ENCODE measurements at places on chromosomes 4 and X. TPM values are rescaled to one million over a fixed set of nuclear protein-coding genes. Genes with fewer than 3 reads are reported as not detected.

- H3K27me3 ChIP-seq: no peaks in the 10 kb centered on the region
- no peaks in the 10 kb centered on the region for H3K4me1 ChIP-seq
- H3K27ac ChIP-seq: no peak overlapping the region
Observed at GRCh38 chr4:165905405-165906027, 32.5 kb downstream of the TLL1 start.

- H3K4me3 ChIP-seq: no peak overlapping the region
- no peaks in the 10 kb centered on the region for H3K27me3 ChIP-seq
Observed at GRCh38 chrX:109327251-109327650, 154.6 kb downstream of the GUCY2F start.

Gene CORIN
- total RNA-seq: not detected

- H3K4me1 ChIP-seq: no peaks in the 10 kb centered on the region
- DNase-seq: no peak
- H3K27me3 ChIP-seq: no peaks in the 10 kb centered on the region
- no peaks in the 10 kb centered on the region for H3K36me3 ChIP-seq
- no peak overlapping the region for H3K4me3 ChIP-seq
Observed at GRCh38 chr4:164536814-164537213, 217.1 kb upstream of the SMIM31 start.

Measured in Peyer's patch (tissue), 4 donors.